Kasumi-1 (cell line): ENCODE measurements at places on chromosomes 13 and 19.

DNA sequence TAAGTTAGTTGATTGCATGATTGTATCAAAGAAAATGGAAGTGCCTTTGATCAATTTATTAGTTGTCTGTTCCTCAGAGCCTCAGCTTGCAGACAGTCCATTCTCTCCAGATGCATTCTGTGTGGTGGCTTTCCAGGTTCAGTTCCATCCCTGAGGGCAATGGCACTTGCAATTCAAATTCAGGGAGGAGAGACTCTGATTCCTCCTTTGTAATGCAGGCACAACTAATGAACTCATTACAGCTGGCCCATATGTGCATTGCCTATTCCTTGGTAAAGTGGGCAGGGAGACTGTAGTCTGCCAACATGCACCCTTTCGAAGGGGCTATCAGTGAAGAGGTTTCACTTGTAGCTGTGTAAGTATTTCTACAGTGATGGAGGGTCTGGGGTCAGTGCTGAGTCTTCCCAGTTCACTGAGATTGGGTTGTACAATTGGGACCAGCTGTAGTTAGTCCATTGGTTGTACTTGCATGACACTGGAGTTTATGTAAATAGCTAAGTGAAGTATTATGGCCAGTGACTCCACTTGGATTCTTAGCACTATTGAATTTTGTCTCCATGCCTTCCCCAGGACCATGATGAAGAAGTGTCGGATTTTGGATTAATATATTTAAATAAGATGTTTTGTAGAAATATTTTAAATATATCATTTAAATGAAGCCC is 401.7 kb downstream of the GPC6 start:
- no peak for DNase-seq

- peak; percentile 66 for DNase-seq
Observed at GRCh38 chr19:49327878-49328544, 3.0 kb upstream of the SLC6A16 start.

GRCh38 chr19:35260694-35261304 is 8.0 kb upstream of the USF2 start:
- no peak for DNase-seq

- DNase-seq = no peak
Observed at GRCh38 chr13:20446900-20447299, 78.8 kb downstream of the CRYL1 start.

- no peak for DNase-seq
Observed at GRCh38 chr19:52170304-52170703, 1.1 kb downstream of the ZNF836 start.

DNA sequence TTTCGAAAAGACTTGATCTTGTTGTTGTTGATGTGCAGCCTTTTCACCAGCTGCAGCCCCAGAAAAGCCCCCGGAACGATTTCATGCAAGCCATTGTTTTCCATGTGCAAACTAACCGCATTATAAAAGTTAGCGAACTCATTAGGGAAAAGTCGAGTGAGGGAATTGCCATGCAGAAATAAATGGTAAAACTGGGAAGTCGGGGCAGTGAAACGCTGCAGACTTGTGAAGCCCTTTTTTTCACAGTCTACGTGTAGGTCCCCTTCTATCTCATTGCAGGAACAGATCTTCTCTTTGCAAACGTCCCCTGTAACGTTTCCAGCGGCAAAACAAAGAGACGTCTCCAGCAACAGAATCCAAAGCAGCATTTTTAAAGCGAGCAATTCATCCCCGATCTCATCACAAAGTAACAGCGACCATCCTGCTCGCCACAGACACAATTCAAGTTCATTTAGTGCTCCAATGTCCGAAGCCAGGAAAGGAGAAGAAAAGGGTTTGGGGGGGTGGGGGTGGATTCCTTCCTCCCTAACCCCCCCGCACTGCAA is 1.1 kb downstream of the SLITRK1 start:
- DNase-seq = no peak

DNA sequence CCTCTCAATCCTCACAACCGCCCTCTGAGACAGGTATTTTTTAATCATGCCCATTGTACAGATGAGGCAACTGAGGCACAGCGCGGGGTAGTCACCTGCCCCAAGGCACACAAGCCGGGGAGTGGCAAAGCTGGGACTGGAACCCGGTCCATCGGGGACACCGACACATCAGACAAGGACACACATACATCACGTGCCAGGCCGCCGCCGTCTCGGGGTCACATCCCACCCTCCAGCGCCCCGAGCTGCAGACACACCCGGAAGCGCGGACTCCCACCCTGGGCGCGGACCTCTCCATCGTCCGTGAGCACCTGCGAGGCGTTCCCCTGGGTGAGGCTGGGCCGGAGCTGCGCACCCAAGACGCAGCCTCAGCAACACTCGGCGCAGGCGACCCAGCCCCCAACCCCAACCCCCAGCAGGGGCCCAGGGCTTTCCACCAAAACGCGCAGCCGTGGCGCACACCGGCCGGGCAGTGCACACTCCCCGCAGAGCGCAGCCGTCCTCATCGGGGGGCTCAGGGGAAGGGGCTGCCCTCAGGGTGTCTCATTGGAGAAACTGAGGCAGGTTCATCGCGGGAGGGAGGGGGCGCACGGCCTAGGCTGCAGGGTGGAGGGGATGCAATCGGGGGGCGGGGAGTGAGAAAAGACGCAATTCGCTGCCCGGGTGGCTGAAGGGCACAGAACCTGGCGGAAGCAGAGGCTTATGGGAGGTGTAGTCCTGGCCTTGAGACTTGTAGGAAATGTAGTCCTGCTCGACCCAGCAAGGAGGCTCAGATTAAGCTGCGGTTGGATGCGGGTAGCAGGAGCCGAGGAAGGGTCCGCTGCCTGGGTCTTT is 1.9 kb upstream of the LMTK3 start:
- peak; percentile 93 for DNase-seq

DNA sequence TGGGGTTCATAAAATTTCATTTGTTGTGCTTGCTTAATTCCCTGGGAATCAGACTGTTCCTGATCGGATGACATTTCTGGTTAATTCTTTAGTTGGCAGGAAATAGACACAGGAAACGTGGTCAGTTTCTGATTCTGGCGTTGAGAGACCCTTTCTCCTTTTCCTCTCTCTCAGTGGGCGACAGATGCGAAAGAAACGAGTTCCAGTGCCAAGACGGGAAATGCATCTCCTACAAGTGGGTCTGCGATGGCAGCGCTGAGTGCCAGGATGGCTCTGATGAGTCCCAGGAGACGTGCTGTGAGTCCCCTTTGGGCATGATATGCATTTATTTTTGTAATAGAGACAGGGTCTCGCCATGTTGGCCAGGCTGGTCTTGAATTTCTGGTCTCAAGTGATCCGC is 10.8 kb downstream of the LDLR start:
- no peak for DNase-seq

GRCh38 chr13:21625366-21625765 is 21.4 kb upstream of the MICU2 start:
- peak; percentile 72 for DNase-seq

- no peak for DNase-seq
Observed at GRCh38 chr19:55683449-55684261, 8.6 kb downstream of the EPN1 start.

DNA sequence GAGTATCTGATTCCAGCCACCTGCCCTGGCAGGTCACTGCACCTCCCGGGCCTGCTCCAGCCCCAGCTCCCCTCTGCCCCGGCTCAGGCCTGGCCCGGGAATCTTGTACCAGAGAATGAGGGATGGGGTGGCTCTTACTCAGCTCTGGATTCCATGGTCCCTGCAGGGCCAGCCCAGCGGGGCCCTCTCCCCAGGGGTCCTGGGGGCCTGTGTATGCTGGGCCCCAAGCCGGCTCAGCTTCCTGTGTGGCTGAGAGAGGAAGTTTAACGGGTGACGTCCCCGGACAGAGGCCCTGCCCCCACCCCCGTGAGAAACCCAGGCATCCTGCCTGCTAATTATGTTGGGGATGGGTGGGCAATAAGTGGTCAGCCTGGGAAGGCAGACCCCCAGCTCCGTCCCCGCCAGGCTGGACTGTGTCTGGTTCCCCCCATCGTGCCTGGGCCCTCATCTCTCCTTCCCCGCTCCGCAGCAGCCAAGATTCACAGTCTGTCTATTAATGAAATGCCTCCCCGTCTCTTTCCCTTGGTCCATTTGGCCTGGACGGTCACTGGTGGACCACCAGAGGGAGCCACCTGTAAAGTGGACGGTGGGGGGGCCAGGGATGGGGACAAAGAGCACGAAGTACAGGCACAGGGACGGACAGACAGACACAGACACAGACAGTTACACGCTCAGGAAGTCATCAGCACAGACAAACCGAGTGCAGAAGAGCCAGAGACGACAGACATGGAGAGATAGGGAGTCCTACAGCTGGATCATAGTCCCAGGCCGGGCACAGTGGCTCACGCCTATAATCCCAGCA is at the start of gene DENND1C:
Gene DENND1C, minus strand, starts transcription at position 247 of the 802 bp plus-strand sequence. Its CDS starts 92 bp downstream, at position 155.
- DNase-seq = peak; percentile 72

GRCh38 chr19:55116232-55116858 is 1.1 kb downstream of the PPP1R12C start:
- DNase-seq = peak; percentile 93
